Large intestine (tissue), 12 donors: ENCODE measurements at places on chromosomes 1 and 21.

- no peak for DNase-seq
Observed at GRCh38 chr1:68151690-68152089, 80.6 kb downstream of the WLS start.

DNA sequence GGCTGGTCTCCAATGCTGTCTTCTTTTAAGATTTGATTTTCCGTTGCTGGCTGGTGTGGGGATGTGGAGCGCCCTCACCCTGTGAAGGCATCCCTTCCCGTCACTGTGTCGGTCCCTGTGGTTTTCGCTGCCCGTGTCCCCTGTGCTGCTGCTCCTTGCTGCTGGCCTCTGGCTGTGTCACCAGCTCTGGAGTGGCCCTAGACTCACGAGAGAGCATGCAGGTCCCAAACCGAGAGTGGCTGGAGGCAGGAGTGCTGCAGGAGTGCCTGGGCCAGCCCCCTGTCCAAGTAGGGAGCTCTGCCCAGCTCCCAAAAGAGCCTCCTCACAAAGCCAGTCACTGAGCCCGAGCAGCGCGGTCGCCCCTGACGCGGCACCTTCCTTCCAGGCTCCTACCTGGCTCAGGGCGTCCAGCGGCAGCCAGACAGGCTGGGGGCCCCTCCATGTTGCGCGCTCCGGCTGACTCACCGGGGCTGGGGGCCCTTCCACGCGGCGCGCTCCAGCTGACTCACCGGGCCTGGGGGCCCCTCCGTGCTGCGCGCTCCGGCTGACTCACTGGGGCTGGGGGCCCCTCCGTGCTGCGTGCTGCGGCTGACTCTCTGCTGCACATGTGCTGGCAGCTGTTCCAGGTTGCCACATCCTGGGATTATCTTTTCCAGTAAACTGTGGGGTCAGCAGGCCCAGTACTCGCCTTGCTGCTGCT, 106.7 kb upstream of the COL6A1 start:
- DNase-seq: peak; percentile 64

- no peak for DNase-seq
Observed at GRCh38 chr1:28449904-28450303, 55.9 kb upstream of the RCC1 start.

GRCh38 chr1:165116171-165116570, 240.3 kb downstream of the LMX1A start:
- DNase-seq: no peak

GRCh38 chr1:32062867-32063230, 9.9 kb upstream of the TMEM39B start:
- DNase-seq: no peak
